Activated CD8-positive, alpha-beta T cell treated with anti-CD3 and anti-CD28 coated beads, Interleukin-2, amount 10 ng/mL, durations not matched to agents 7 days and 5 days (primary cell): ENCODE measurements at places on chromosomes 4 and X. TPM values are rescaled to one million over a fixed set of nuclear protein-coding genes. Genes with fewer than 3 reads are reported as not detected.

GRCh38 chr4:38117591-38117990 lies 157.4 kb downstream of the PTTG2 start:
- no peak for DNase-seq

The F11 gene
- not detected for total RNA-seq

The TAF7L gene
- total RNA-seq, result 0.13 TPM

The COL4A5 gene
- not detected for total RNA-seq

The USP17L26 gene
- total RNA-seq, result not detected

The PIGA gene
- total RNA-seq, result 20.9 TPM

DNA sequence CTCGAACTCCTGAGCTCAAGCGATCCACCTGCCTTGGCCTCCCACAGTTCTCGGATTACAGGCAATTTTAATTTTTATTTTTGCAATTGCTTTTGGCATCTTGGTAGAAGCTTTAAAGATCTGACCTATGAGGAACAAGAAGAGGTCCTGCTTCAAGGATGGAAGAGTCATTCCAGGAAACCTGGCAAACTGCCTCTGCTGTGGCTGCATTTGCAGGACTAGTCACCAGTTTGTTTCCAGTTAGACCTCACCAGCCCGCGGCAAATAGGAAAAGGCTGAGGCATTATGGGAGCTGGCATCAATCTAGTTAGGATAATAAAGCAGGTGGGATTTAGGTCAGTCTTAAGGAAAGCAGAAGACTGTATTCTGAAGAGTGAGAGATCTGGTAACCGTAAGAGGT lies 51.9 kb upstream of the LAS1L start:
- no peak for DNase-seq
